Vagina (tissue), 2 donors: ENCODE measurements at places on chromosomes 1 and 21. TPM values are rescaled to one million over a fixed set of nuclear protein-coding genes. Genes with fewer than 3 reads are reported as not detected.

- H3K27me3 ChIP-seq = no peaks in the 10 kb centered on the region
- H3K4me1 ChIP-seq = peaks cover 17% of the 10 kb centered on the region
- H3K4me3 ChIP-seq = no peak overlapping the region
- DNase-seq = no peak
- H3K36me3 ChIP-seq = no peaks in the 10 kb centered on the region
These were observed 81.5 kb upstream of the LBR start for GRCh38 chr1:225509376-225509707.

GRCh38 chr1:38029685-38030511 is 16.7 kb downstream of the POU3F1 start:
- no peak overlapping the region for H3K4me3 ChIP-seq
- DNase-seq = no peak
- no peaks in the 10 kb centered on the region for H3K36me3 ChIP-seq
- peak overlapping the region; percentile 53 for H3K27ac ChIP-seq
- no peaks in the 10 kb centered on the region for H3K27me3 ChIP-seq

DNA sequence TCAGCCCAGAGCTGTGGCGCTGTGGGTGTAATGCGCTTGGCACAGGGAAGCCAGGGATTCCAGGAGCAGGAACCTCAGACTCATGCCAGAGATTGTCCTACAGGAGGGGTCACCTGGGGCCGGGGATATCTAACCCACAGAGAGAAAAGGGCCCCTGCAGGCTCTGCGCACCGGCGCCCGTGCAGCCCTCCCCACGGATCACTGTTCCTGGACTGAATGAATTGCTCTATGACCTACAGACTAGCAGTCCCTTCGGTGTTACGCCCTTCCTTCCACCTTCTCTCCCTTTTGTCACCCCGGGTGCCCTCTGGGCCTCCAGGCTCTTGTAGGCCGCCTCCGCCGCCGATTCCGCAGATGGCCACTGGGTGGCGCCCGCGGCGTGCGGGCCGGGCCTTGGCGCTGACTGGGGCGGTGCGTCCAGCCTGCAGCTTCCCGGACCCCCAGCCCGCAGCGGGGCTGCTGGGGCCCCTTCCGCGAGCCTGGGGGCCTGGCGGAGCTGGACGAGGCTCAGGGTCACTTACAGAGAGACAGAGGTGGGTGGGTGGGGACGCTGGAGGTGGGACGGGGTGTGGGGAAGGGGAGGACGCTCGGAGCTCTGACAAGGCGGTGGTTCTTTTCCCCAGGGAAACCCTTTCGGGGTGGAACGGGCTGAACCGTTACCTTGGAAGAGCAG is 101.3 kb downstream of the IER5 start:
- H3K27ac ChIP-seq = no peak overlapping the region
- H3K4me3 ChIP-seq = no peak overlapping the region
- H3K4me1 ChIP-seq = peaks cover 9% of the 10 kb centered on the region
- H3K36me3 ChIP-seq = no peaks in the 10 kb centered on the region

- DNase-seq = peak; percentile 95
- peak within 1 kb of the TSS; percentile 95 for H3K27ac ChIP-seq
- no peaks in the 10 kb centered on the region for H3K36me3 ChIP-seq
- H3K4me1 ChIP-seq = peaks cover 26% of the 10 kb centered on the region
These were observed at the start of gene CPLANE2 for GRCh38 chr1:16236511-16237342. Gene CPLANE2 (minus strand): TSS chr1:16237183. CDS start chr1:16236742, 441 bp downstream.

CHIA gene
- total RNA-seq = not detected

FCER1A gene
- 3.2 TPM for total RNA-seq

AJAP1 gene
- 1.7 TPM for total RNA-seq

PRELP gene
- total RNA-seq = 128 TPM
